Activated CD8-positive, alpha-beta memory T cell treated with anti-CD3 and anti-CD28 coated beads, Interleukin-2, amount 50 U/mL, for 48 hours (primary cell): ENCODE measurements at places on chromosomes 11 and 22.
A peak's percentile ranks its signal among the peaks of the same experiment; 100 is the strongest.

DNA sequence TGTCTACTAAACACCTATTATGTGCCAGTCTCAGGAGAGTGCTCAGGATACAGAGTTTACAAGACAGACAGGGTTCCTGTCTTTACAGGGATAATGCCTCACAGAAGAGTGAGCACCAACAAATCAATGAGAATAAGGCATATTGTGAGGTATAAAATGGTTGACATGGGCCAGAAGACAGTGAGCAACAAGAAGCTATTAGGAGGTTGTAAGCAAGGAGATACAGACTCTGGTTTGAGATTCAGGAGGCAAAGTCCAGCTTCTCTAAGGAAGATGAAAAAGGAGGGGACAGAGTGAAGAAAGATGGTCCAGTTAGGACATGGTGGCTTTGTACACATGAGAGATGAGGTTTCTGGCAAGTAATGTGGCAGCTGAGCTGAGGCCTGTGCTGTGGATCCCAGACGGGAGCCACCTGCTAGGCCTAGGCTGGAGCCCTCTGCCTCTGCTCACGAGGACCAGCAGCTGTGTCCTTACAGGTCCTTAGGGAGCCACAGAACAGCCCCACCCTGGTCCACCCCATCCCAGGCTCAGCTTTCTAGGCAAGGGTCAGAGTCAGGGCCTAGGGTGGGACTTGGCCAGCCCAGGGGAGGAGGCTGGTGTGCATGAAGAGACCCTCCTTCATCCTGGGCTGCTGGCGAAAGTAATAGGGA lies 110.5 kb downstream of the ZNF280B start:
- DNase-seq: no peak

DNA sequence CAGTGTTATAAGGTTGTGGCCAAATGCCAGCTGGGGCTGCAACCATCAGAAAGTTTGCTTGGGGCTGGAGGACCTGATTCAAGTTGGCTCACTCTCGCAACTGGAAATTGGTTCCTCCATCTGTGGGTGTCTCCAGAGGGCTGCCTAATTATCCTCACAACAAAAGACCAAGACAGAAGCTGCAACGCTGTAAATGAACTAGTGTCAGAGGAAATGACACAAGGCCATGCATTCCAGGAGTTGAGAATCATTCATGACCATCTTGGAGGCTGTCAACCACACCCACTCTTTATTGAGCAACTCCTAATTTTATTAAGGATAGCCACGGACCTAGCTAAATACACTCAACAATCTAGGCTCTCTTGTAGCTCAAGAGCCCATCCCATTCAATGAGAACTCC lies 1060.8 kb downstream of the OPCML start:
- DNase-seq: no peak

GRCh38 chr22:19663821-19664355 lies 50.4 kb upstream of the SEPTIN5 start:
- DNase-seq: no peak

DNA sequence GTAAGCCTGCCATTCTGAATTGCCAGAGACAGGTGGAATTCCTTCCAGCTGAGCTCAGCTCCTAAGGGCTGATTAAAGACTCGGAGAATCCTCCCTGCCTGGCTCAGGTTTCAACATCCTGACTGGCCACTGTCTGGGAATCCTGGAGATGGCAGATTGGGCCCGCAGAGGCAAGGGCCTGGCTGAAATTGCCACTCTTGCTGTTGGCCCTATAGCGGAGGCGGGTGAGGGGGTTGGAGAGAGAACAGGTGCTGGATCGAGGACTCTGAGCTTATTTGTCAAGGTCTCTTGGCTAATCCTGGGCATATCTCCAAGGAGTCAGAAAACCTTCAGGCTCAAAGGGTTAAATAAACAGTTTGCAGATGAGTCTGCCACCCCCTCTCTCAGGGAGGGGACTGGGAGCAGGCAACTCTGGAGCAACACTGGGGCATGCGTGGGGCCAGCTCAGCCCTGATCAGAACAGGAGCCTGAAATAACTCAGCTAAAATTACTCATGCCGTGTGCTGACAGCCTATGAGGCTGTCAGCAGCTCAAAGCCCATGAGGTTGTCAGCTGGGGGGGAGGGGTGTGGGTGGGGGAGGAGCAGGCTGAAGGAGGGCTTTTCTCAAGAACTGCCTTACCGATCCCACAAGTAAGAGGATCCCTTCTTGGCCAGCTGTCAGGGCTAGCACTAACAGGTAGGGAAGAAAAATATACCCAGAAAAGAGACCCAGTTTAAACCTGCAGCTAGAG lies 14.7 kb upstream of the MFRP start:
- peak; percentile 76 for DNase-seq

DNA sequence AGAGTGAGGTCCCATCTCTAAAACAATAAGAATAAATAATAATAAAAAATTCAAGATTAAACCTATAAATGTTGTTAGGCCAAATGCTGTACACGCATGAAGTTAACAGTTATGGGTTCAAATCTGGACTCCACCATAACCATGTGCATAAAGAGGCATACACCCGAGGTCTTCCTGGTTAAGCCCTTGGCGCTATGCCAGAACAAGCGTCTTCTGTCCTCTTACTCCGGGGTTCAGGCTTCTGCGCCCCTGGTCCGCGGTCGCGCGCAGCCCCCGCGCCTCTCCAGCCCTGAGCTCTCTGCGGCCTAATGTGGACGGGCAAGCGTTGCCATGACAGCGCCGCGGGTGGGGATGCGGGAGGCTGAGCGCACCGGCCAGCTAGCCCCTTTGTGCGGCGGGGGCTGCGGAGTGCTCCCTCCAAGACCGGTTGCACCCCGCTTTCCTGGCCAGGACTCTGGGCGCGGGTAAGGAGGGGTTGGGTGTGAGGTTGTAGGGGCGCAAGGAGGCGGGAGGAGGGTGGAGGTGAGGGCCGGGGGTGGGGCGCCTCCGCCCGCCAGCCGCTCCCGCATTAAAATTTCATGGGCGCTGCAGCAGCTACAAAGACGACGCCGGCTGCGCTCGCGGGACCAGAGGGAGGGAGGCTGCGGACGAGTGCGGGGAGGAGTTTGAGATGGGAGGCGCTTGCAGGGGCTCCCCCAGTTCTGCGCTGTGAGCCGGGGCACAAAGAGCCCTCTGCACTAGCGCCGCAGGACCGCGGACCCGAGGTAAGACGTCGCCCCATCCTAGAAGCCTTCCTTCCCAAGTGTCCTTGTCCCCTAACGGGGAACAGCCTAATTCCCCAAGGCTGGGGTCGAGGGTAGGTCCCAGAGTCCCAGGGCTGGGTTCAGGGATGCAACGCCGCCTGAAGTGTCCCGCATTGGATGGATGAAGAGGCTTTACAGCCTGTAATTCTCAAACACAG lies at the start of gene MIAT:
MIAT (plus strand) TSS at position 698 of the 961 bp plus-strand sequence.
- DNase-seq: peak; percentile 84

- no peak for DNase-seq
Observed at GRCh38 chr11:131350872-131351271, 19.5 kb upstream of the NTM start.

GRCh38 chr11:109034339-109034696 lies 369.4 kb downstream of the DDX10 start:
- no peak for DNase-seq

DNA sequence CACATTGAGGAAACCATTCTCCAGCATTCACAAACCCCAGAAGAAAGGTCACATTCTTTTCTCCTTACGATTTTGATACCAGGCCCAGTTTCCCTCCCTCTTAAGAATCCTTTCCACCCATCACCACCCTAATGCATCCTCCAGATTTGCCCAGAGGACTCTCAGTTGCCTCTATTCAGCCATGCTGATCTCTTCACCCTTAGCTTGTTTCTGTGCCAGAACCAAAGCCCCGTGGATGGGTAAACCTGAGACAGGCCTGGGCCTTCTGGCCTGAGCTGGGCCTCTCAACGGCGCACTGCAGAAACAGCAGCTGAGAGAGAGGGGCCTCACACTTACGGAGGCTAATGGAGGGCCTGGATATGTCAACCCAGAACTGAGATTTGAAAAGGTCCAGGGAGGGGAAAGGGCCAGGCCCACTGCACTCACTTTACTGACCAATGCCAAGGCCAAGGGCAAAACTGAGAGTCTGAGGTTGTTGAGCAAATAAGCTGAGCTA lies 32.2 kb upstream of the OAF start:
- DNase-seq: no peak

GRCh38 chr11:114136686-114137640 lies 77.5 kb downstream of the ZBTB16 start:
- no peak for DNase-seq

DNA sequence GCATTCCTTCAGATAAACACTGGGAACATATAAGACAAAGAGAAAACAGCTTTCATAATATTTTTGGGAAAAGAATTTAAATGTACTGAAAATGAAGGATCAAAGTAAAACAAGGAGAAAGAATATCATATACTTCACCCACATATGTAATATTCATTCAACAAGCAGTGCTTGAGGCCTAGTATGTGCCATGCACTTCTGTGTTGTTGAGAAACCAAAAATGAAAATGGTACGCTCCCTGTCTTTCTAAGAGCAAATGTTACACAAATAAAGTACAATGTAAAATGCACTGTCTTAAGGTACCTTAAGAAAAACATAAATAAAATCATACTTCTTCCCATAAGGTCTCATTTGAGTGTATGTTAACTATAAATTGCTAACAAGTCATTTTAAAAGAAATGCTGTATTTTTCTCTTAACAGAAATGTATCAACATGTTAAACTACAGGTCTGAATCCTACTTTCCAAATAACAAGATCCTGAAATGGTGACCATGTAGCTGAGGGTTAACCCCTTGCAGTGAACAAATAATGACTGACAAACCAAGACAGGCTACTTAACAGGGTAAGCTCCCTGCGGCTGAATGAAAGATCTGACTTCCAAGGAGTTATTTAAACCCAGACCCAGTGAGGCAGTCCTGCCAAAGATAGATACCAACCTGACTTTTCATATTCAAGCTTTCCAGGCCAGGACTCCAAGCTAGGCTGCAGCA lies 377.6 kb downstream of the DCDC1 start:
- DNase-seq: no peak

GRCh38 chr11:88280673-88281316 lies 56.7 kb downstream of the CTSC start:
- no peak for DNase-seq

DNA sequence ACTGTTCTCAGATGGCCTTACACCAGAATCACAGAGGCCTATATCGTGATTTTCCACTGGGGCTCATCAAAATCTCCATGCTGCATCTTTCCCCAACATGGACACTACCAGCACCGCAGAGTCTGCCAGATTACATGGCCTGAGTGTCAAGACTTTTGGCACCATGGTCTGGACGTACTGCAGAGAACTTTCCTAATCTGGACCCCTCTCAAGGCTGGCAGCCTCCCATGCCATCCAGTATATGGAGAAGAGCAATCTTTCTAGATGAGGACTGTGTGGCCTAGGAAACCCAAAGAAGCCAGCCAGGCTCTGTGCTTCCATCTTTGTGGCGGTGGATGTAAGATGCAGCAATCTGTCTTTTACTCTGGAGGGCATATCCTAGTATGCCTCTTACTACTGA lies 139.2 kb downstream of the ADAMTS15 start:
- no peak for DNase-seq

DNA sequence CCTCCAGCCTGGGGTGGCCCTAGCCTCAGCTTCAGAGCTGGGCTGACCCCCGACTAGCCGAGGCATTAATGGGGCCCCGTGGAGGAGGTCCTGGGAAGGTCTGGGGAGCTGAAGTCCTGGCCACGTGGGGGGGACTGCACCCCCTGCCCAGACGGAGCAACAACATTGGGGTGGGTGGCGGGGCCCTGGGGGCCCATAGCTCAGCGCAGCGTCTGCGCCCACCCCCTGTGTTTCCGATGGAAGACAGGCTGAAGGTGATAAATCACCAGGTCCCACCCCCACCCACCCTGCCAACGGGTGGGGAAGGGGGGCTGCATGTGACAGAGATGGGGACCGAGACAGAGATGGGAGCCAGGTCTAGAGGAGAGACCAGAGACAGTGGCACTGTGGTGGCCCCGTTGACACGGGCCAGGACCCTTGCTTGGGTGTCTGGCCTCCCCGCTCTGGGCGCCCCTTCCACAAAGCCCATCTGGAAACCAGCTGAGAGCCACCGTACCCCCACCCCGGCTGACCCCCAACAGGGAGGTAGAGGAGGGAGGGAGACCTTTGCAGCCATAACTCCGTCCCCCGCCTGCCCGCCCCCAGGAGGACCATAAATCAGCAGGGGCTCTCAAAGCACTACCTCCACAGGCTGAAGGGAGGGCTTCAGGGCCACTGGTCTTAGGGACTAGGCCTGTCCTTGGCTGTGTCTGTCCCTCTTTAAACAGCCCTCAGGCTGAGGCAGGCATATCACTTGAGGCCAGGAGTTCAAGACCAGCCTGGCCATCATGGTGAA lies 8.2 kb downstream of the GP1BB start:
- no peak for DNase-seq
